ENCODE measurements at places on chromosomes 16 and 17. TPM values are rescaled to one million over a fixed set of nuclear protein-coding genes. Genes with fewer than 3 reads are reported as not detected.

Gene PPY
- not detected for total RNA-seq

Gene RNF112
- total RNA-seq: 1.7 TPM

- no peak for DNase-seq
Observed at GRCh38 chr17:27459433-27459832, 3.2 kb downstream of the KSR1 start.

GRCh38 chr17:15965528-15965927 lies 20.6 kb downstream of the ADORA2B start:
- no peak for DNase-seq

DNA sequence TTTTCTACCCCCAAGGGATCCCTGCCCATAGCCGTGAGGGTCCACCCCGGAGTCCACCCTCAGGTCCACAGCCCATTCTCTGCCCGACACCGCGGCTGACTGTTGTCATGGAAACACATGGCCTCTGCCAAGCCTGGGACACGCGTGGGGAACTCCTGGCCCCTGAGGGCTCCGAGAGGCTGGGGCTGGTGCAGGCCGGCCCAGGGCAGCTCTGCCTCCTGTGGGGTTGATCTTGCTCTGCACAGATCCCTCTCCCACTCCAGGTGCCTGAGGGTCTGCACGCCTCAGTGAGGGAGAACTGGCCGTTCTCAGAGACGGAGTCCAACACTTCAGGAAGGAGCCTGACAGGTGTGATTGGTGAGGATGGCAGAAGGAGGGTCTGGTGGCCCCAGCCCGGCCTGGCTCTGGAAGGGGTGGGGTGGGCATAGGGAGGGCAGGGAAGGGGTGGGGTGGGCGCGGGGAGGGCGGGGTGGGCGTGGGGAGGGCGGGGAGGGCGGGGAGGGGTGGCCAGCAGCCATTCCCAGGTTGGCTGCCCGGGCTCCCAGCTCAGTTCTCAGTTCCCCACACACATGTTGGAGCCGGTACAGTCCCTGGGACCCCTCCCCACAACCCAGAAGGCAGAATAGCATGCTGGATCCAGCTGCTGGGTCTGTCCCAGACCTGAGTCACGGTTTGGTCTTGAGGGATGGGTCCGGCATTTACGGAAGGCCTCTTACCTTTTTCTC lies 6.4 kb downstream of the MRPL28 start:
- DNase-seq: no peak

Measured in adrenal gland (tissue), 19 donors.